ENCODE measurements at places on chromosomes 1 and 21.
A peak's percentile ranks its signal among the peaks of the same experiment; 100 is the strongest.

DNA sequence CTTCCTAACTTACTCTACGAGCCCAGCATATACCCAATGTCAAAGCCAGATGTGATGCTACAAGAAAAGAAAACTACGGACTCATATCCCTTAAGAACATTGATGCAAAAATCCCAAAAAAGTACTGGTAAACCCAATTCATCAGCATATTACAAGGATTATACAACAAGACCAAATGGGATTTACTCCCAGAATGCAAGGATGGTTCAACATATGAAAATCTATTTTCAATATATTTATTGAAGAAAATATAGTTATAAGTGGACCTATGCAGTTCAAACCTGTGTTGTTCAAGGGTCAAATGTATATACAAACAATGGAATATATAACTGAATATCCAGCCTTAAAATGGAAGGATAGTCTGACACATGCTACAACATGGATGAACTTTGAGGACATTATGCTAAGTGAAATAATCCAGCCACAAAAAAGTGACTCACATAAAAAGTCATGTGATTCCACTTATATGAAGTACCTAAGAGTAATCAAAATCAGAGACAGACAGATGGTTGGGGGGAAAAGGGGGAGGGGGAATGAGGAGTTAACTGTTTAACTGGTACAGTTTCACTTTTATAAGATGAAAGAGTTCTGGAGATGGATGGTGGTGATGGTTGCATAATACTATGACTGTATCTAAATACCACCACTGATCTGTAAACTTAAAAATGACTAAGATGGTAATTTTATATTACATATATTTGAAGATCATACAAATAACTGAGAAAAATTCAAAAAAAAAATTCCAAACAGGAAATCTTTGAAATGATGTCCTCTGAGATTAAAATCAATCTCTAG is 3.7 kb upstream of the KLF18 start:
- DNase-seq = no peak

- no peak for DNase-seq
Observed at GRCh38 chr1:222021129-222021528, 279.2 kb upstream of the DUSP10 start.

DNA sequence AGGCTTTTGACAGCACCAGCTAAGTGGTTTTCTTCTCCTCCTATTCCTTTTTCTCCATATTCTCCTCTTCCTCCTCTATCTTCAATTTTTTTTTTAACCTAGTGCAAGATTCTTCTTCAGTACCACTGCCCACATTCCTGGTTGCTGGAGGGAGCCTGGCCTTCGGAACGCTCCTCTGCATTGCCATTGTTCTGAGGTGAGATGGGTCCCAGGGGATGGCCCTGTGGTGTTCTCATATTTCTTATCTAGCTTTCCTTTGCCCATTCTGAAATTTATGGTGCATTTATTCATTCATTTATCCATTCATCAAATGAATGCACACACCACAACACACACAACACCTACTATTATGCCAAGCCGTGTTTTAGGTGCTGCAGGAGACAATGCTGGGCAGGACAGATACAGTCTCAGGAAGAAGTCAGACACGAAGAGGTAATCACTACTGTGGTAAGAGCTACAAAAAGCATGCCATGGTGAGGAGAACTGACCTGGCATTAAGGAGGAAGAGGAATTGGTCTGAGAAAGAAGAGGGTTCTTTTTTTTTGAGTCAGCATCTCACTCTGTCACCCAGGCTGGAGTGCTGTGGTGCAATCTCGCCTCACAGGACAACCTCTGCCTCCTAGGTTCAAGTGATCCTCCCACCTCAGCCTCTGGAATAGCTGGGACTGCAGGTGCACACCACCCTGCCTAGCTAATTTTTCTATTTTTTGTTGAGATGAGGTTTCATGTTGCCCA is 47.5 kb upstream of the TDRD10 start:
- DNase-seq = no peak

GRCh38 chr1:154546264-154547063 is 12.0 kb downstream of the UBE2Q1 start:
- DNase-seq = peak; percentile 43

DNA sequence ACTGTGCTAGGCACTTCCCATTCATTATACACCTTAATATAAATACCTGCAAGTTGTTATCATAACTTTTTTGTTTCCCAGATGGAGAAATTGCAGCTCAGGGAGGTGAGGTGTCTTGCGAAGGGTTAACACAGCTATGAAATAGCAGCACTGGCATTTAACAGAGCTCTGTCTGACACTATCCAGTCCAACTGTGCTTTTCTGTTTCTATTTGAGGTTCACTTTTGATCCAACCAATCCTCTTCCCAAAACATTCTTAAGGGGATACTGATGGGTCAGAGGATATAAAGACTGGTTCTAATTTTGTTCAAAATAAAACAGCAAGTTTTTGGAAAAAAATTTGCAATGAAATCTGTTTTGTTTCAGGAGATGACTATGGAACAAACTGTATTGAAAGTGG is 46.5 kb upstream of the C8B start:
- DNase-seq = no peak

GRCh38 chr1:41640756-41641474 is 156.4 kb upstream of the EDN2 start:
- DNase-seq = no peak

DNA sequence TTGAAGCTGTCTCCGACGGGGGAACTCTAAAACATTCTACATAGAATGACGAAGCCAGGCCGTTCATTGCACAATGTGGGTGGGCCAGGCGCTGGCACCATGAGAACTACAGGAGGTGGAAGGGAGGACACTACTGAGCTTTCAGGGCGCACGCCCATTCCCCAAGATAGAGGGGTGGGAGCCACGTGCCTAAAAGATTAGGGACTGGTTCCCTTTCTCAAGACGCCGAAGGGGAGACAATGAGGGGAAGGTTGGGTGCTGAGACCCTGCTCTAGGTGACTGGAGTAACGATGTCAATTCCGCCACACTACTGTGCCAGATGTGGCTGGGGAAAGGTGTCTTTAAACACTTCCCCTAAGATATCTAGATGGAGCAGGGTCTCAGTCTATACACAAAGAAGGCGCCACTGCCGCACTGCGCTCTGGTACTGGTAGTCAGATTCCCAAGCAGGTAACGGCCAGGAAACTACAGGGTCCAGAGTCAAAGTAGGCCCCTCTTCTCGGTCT is 782 bp downstream of the CSDE1 start:
- DNase-seq = no peak

DNA sequence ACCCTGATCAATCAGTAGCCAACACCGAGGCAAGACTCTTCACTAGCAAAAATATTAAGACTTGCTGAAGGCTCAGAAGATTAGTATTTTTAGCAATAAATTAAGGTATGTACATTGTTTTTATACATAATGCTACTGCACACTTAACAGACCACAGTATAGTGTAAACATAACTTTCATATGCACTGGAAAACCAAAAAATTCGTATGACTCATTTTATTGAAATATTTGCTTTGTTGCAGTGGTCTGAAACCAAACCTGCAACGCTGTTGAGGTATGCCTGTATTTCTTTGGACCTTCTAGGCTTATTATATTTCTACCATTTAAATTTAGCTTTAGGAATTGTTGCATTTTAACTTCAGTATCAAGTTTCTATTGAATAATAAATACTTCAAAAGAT is 65.8 kb upstream of the BCL9 start:
- no peak for DNase-seq

DNA sequence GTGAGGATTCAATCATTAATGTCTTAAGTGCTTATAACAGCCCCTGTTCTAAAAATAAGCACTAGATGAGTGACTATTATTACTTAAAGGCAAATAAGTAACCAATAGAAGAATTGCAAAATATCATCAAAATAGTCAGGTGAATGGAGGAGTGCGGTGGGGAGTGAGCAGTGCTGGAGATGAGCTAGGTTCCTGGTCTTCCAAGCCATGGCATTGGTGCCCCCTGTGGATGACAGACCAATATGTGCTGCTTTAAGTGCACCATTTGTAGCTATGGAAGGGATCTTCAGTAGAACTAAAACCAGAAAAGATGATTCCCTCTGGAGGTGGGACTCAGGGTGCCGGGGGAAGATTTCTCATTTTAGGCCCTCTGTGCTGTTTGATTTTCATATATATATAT is 46.1 kb upstream of the SLC30A1 start:
- peak; percentile 37 for DNase-seq

GRCh38 chr1:234871039-234871709 is 257.5 kb downstream of the TOMM20 start:
- DNase-seq = no peak

DNA sequence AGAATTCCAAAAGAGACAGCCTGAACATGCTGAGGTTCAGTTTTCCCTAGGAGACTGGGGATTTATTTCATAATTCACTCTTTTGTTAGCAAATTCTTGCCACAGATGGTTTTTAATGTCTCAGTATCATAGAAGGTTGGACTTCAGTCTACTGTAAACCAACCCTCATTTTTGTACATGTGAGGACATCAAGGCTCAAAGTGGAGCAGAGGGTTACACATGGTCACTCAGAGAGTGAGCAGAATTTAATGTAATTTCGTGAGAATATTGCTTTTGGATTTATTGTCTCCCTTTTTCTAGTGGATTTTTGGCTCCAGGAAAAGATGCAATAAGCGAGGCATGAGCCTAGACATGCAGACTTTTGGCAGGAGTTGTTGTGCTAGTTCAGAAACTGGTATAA is 210.8 kb upstream of the JUN start:
- DNase-seq = no peak

GRCh38 chr1:74729741-74730478 is 2.9 kb downstream of the CRYZ start:
- DNase-seq = no peak

- DNase-seq = no peak
Observed at GRCh38 chr1:54271341-54271740, 71.4 kb downstream of the MRPL37 start.

DNA sequence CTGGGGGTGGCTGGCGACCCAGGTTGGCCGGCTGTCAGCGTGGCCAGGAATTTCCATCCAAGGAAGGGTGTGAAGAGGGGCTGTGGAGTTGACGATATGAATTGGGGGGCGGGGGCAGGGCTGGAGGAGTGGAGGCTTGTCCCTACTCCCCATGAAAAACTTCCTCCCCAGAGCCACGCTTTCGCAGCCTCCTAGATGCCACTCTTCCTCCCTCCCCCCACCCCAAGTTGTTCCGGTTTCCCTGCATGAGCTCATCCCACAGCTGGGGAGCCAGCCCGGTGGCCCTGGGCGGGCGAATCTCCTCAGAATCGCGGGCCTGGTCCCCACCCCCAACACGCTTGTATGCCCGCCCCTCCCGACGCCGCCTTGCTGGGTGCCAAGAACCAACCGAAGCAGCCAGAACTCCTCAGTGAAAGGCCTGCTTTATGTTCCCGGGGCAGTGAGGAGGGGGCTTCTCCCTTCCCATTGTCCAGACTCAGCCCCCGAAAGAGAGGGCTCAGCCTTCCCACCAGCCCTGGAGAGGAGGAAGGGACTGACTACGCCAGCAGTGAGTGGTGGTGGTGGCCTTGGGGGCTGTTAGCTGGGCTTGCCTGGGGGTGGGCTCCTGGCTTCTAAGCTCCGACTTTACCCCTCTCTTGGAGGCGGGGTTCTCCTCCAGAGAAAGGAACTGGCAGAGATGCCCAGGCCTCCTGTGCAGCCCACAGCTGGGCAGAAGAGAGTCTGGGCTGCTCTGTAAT is 1.8 kb upstream of the CSMD2 start:
- no peak for DNase-seq

DNA sequence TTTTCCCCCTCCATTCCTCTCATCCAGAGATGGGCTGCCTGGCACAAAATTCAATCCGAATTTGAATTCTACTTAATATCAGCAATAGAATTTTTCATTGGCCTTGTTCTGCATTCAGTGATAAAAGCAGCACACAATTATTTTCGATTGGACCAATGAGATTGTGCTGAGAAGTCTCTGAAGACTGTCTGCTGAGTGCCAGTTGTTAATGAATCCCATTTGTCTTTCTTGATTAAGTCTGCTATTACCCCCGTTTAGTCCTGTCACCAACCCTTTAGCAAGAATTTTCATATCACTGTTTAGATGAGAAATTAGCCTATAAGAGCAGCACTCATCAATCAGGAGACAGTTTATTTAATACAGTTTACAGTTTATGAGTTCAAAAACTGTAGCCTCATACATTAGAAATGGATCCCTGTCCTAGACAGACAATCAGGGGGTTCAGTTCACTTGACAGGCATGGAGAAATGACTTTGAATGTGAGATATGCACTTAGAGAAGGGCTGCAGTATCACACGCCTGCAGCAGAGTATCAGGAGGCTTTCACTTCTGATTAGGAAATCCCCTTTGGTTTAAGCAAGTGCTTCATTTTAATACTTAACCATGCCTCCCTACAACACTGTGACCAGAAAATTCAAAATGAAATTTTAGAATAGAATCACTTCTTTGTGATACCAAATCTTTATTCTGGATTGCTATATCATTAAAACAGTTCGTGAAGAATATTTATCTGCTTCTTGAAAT is 304.7 kb upstream of the PTBP2 start:
- no peak for DNase-seq

- no peak for DNase-seq
Observed at GRCh38 chr1:55803429-55803828, 588.3 kb upstream of the USP24 start.

- no peak for DNase-seq
Observed at GRCh38 chr1:93919780-93920179, 10.6 kb upstream of the GCLM start.

DNA sequence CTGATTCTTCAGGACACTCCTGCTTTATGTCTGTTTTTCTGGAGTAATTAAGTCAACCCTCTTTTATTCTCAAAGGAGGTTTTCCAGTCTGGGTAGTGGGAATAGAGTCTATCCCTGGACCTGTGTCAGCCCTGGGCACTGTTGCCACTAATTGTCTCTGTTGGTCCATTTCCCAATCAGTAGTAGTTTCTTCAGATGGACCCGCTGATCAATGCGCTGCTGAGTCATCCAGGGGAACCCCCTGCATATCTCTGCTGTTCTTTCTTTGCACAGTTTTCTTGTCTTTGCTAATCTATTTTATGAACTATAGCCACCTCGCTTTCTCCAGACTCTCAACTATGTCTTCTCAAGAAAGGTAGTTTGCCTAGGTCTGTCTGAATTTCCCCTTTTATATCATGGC is 82.5 kb downstream of the TNNI3K start:
- no peak for DNase-seq

- DNase-seq = no peak
Observed at GRCh38 chr1:197127246-197127912, 19.1 kb downstream of the ASPM start.

DNA sequence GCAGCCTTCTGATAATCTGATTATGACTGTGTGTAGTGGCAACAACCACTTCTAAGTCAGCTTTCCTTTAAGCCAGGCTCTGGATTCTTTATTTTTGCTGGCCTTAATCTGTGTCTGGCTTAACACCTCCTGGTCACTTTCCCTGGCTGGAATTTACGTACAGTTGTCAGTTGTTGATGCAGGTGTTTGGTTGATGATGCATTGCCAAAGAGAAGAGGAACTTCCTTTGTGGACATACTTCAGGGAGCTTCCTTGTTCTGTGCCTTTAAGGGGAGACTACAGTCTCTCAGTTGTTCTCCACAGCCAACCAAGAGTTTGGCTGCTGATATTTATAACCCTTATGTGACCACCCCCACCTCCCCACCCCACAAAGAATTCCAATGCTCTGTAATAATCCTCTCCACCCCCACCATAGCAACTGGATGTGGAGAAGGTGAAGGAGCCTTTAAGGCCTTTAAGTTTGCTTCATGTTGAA is 96.0 kb upstream of the BMP8A start:
- DNase-seq = no peak
